ENCODE measurements at places on chromosomes 2 and 18. TPM values are rescaled to one million over a fixed set of nuclear protein-coding genes. Genes with fewer than 3 reads are reported as not detected.

Gene CCDC93
- 49.4 TPM for total RNA-seq

Gene CTLA4
- 0.23 TPM for total RNA-seq

Gene GALM
- total RNA-seq, result 5.5 TPM

Gene IL1B
- 1.2 TPM for total RNA-seq

Gene PKDCC
- 13.4 TPM for total RNA-seq

Gene RGPD3
- total RNA-seq, result 1.2 TPM

Gene ANKRD62
- total RNA-seq, result 0.23 TPM

Gene ICA1L
- 96.4 TPM for total RNA-seq

Gene UGT1A5
- not detected for total RNA-seq

Gene AQP12B
- total RNA-seq, result not detected

Gene LYPD6B
- total RNA-seq, result 5.8 TPM

Gene GALNT14
- 20.5 TPM for total RNA-seq

Gene ECEL1
- 27.0 TPM for total RNA-seq

Gene AGBL5
- total RNA-seq, result 28.6 TPM

Gene CDH7
- total RNA-seq, result 30.0 TPM

Gene RSAD2
- 3.2 TPM for total RNA-seq

Gene CELF4
- total RNA-seq, result 150 TPM

Gene ACTR2
- 162 TPM for total RNA-seq

Gene SKOR2
- 0.23 TPM for total RNA-seq

Gene AKAIN1
- not detected for total RNA-seq

Gene KCNG2
- total RNA-seq, result 0.69 TPM

Gene CDH20
- 20.8 TPM for total RNA-seq

All from diencephalon (tissue), 1 donor.